ENCODE measurements at places on chromosomes 5 and 9. TPM values are rescaled to one million over a fixed set of nuclear protein-coding genes. Genes with fewer than 3 reads are reported as not detected.
A peak's percentile ranks its signal among the peaks of the same experiment; 100 is the strongest.

MEIKIN gene
- total RNA-seq, result 4.2 TPM

RARS1 gene
- 110 TPM for total RNA-seq

DELE1 gene
- 101 TPM for total RNA-seq

LHX2 gene
- not detected for total RNA-seq

SPEF2 gene
- 5.4 TPM for total RNA-seq

DBH gene
- total RNA-seq, result 0.10 TPM

QRFP gene
- not detected for total RNA-seq

FOXD4L4 gene
- total RNA-seq, result 0.27 TPM

LAMC3 gene
- total RNA-seq, result 4.5 TPM

DRD1 gene
- total RNA-seq, result not detected

IRX4 gene
- total RNA-seq, result not detected

GRCh38 chr5:38297830-38298608 is 39.7 kb downstream of the EGFLAM start:
- DNase-seq, result no peak
- H3K4me3 ChIP-seq, result no peak overlapping the region
- H3K27me3 ChIP-seq, result no peaks in the 10 kb centered on the region

GRCh38 chr5:34043099-34043876 is at the start of gene C1QTNF3:
Gene C1QTNF3, minus strand, starts transcription at chr5:34043213. Its CDS starts 88 bp downstream, at chr5:34043125.
- H3K4me3 ChIP-seq, result no peak within 1 kb of the TSS
- peaks cover 4% of the 10 kb centered on the region for H3K36me3 ChIP-seq
- H3K27me3 ChIP-seq, result no peaks in the 10 kb centered on the region
- H3K4me1 ChIP-seq, result no peaks in the 10 kb centered on the region
- no peak for DNase-seq
- no peak within 1 kb of the TSS for H3K27ac ChIP-seq

GRCh38 chr9:134781591-134782302 is 98.9 kb upstream of the FCN2 start:
- no peak overlapping the region for H3K27ac ChIP-seq
- H3K4me1 ChIP-seq, result no peaks in the 10 kb centered on the region
- no peak overlapping the region for H3K4me3 ChIP-seq
- H3K27me3 ChIP-seq, result no peaks in the 10 kb centered on the region
- H3K36me3 ChIP-seq, result no peaks in the 10 kb centered on the region

DNA sequence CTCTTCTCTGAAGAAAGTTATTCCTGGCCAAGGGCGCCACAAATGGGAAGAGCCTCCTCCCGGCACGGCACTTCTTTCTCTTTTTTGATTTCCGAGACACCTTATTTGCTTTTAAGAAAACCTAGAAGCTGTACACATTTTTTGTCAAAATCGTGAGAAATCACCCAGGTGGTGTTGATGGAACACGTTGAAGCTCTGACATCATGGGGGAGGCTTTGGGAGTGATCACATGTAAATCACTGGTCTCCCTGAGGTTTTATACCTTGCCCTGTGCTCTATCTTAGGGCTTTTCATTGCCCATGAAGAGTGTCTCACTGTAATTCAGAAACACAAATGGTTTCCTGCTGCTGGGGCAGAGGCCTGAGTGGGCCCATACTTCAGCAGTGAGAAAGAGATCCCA is 27.4 kb downstream of the SLC36A1 start:
- H3K4me3 ChIP-seq, result no peak overlapping the region
- H3K27me3 ChIP-seq, result no peaks in the 10 kb centered on the region
- no peak overlapping the region for H3K27ac ChIP-seq
- no peak for DNase-seq
- no peaks in the 10 kb centered on the region for H3K4me1 ChIP-seq

DNA sequence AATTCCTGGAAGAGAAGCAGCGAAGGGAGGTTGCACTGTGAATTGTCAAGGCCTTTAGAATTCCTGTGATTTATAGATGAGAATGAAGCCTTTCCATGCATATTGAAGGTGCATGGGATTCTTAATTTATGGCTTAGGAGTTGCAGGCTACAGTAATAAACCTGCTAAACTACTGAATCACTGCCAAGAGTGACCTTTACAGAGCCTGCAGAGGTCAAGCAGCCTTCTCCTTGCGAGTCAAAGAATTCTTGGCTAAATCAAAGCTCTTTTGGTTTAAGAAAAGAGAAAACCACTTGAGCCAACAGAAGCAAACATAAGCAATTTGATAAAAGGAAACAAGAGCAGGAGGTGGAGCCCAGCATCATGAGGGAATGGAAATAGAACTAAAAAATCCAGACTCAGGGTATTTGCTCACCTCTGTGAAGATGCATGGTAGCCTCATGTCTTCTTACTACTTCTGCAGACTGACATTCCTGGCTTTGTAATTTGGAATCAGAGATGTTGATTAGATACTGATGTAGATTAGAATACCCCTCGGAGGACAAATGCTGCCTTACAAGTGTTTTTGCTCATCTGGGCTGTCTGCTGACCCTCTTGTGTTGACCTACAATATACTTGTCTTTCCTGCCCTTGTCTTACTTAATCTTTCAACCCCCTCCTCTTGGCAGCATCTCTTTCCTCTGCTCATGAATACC is 90.3 kb upstream of the IFNK start:
- H3K36me3 ChIP-seq, result no peaks in the 10 kb centered on the region
- no peak overlapping the region for H3K27ac ChIP-seq
- H3K27me3 ChIP-seq, result no peaks in the 10 kb centered on the region
- H3K4me3 ChIP-seq, result no peak overlapping the region
- DNase-seq, result no peak

GRCh38 chr9:92245005-92245797 is 48.3 kb downstream of the IARS1 start:
- H3K27ac ChIP-seq, result no peak overlapping the region
- no peaks in the 10 kb centered on the region for H3K27me3 ChIP-seq
- H3K4me1 ChIP-seq, result no peaks in the 10 kb centered on the region
- DNase-seq, result no peak

DNA sequence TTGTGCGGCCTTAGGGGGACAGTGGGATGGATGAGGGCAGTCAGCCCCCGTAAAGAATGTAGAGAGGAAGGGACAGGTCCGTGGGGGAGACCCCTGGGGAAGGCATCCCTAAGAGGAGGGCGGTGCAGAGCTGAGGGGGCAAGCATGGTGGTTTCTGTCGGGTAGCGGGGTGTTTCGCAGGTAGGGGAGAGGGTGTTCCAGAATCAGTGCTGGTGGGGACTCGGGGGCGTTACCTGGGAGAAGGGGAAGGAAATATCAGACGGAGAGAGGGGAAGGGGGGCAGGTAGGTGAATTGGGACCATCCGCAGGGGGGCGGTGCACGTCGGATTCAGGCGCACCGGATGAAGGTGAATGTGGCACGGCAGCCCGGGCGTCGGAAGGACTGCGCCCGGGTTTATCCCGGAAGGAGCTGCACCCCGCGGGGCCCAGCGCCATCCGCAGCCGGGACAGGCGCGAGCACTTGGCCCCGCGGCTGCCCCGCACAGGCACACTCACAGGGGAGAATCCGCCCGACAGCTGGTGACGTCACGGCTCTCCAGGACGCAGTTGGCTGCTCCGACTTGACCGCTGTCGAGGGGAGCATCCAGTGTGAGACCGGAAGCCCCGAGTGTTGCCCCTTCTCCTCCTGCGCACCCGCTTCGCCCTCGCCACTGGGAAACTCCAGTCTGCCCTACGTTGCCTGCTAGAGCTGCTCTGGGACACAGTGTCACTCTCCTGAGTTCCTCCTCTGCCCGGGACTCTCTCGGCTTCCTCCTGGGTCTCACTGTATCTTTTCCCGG is 1.3 kb downstream of the CD72 start:
- H3K4me1 ChIP-seq, result peaks cover 27% of the 10 kb centered on the region
- no peaks in the 10 kb centered on the region for H3K27me3 ChIP-seq
- H3K4me3 ChIP-seq, result peak overlapping the region; percentile 84
- peak overlapping the region; percentile 71 for H3K27ac ChIP-seq
- no peaks in the 10 kb centered on the region for H3K36me3 ChIP-seq

DNA sequence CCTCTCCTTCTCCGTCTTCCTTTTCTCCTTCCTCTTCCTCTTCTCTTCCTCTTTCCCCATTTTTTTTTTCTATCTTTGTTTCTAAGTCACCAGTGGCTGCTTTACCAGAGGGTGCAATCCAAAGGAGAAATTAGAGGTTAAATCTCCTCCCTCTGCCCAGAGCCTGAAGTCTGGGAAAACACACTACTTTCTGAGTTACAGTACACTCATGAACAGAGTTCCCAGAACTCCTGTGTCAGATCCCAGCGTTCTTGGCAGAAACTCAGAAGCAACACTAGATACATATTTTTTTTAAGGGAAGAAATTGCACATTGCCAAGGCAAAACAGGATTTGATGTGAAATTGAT is 189.0 kb downstream of the SNCAIP start:
- no peak overlapping the region for H3K27ac ChIP-seq
- H3K36me3 ChIP-seq, result no peaks in the 10 kb centered on the region
- DNase-seq, result no peak
- H3K4me3 ChIP-seq, result no peak overlapping the region
- H3K4me1 ChIP-seq, result no peaks in the 10 kb centered on the region

- H3K4me1 ChIP-seq, result no peaks in the 10 kb centered on the region
- DNase-seq, result no peak
- H3K27me3 ChIP-seq, result no peaks in the 10 kb centered on the region
- no peak overlapping the region for H3K27ac ChIP-seq
- H3K4me3 ChIP-seq, result no peak overlapping the region
These were observed 70.5 kb downstream of the EPB41L4B start for GRCh38 chr9:109250311-109250741.

- H3K4me3 ChIP-seq, result peak overlapping the region; percentile 52
- H3K27me3 ChIP-seq, result no peaks in the 10 kb centered on the region
- H3K36me3 ChIP-seq, result no peaks in the 10 kb centered on the region
- DNase-seq, result peak; percentile 65
- H3K27ac ChIP-seq, result peak overlapping the region; percentile 96
- H3K4me1 ChIP-seq, result peaks cover 87% of the 10 kb centered on the region
These were observed 40.2 kb downstream of the NAIF1 start for GRCh38 chr9:128026773-128027541.

DNA sequence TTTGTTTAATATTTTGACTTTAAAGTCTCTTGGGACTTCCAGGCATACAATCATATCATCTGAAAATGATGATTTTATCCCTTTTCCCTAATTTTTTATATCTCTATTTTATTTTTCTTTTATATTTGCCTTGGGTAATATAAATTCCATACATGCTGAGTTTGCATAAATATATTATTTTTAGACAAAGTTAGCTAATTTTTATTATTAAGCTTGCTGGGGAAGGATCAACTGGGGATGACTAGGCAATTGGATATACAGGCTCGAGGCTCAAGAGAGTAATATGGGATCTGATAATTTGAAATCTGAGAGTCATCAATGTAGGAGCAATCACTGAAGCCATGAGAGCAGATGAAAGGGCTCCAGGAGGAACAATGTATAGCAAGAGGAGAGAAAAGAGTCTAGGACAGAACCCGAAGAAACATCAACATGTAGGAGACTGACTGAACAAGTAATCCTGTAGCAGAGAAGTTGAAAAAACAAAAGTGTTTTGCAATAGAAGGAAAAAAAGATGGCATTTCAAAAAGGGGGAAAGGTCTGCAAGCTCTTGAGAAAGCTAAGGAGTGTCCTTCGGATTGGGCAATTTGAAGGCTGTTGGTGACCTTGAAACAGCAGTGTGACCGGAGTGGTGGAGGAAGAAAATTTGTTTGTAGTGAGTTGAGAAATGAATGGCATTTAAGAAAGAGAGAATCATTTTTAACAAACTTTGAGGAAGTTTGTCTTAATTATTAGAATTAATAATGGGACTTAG is 17.0 kb upstream of the RHOBTB3 start:
- H3K27ac ChIP-seq, result no peak overlapping the region
- no peaks in the 10 kb centered on the region for H3K27me3 ChIP-seq
- no peak for DNase-seq
- H3K4me1 ChIP-seq, result peaks cover 22% of the 10 kb centered on the region
- no peak overlapping the region for H3K4me3 ChIP-seq

DNA sequence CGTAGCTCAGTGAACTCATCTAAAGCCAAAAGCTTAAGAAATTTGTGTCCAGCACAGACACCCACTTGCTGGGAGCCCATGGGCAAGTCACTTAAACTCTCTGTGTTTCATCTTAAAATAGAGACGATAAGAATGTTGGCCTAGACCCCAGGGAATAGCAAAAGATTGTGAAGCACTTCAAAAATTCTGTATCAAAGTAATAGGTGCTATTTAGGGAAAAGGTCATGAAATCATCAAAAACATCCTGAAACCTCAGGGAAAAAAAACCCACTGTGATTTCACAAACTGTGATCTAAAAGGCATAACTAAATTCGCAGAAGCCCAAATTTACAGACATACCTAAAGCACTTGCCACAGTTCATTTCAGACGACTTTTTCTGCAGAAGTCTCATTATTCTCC is 278.3 kb downstream of the NR2F1-AS1 start:
- H3K4me3 ChIP-seq, result no peak overlapping the region
- H3K36me3 ChIP-seq, result no peaks in the 10 kb centered on the region
- H3K27ac ChIP-seq, result no peak overlapping the region

DNA sequence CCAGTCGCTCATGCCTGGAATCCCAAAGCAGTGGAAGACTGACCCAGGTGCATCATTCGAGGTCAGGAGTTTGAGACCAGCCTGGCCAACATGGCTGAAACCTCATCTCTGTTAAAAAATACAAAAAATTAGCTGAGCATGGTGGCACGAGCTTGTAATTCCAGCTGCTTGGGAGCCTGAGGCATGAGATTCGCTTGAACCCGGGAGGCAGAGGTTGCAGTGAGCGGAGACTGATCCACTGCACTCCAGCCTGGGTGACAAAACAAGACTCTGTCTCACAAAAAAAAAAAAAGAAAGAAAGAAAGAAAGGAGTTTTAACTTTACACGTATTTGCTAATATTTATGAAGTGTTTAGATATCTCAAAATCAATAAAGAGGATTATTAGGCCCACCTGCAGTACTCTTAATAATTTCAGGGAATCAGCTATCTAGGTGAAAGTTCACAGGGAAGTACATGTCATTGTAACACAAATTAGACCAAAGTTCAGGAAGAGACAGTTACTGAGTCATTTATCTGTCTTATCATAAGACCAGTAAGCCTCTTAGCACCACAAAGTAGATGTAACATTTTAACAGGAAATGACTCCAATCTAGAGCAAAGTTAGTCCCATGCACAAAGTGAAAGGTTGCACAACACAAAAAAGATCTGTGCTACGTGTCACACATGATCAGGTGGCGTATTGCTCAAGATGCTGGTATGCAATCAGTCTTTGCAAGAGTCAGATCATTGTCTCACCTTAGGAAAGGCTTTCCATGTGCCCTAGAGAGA is 34.1 kb upstream of the PLIN2 start:
- no peaks in the 10 kb centered on the region for H3K27me3 ChIP-seq
- peak; percentile 36 for DNase-seq
- H3K4me3 ChIP-seq, result no peak overlapping the region
- no peaks in the 10 kb centered on the region for H3K36me3 ChIP-seq
- H3K4me1 ChIP-seq, result peaks cover 6% of the 10 kb centered on the region

GRCh38 chr9:78354324-78354973 is 57.5 kb downstream of the PSAT1 start:
- no peaks in the 10 kb centered on the region for H3K4me1 ChIP-seq
- H3K36me3 ChIP-seq, result no peaks in the 10 kb centered on the region
- no peaks in the 10 kb centered on the region for H3K27me3 ChIP-seq
- H3K4me3 ChIP-seq, result no peak overlapping the region

GRCh38 chr5:102099766-102100331 is 196.2 kb downstream of the SLCO4C1 start:
- no peak overlapping the region for H3K27ac ChIP-seq
- no peaks in the 10 kb centered on the region for H3K36me3 ChIP-seq
- no peak overlapping the region for H3K4me3 ChIP-seq
- no peaks in the 10 kb centered on the region for H3K4me1 ChIP-seq
- H3K27me3 ChIP-seq, result no peaks in the 10 kb centered on the region
- DNase-seq, result no peak

- DNase-seq, result no peak
- H3K4me1 ChIP-seq, result no peaks in the 10 kb centered on the region
- no peak overlapping the region for H3K27ac ChIP-seq
- no peaks in the 10 kb centered on the region for H3K36me3 ChIP-seq
- no peaks in the 10 kb centered on the region for H3K27me3 ChIP-seq
These were observed 627.9 kb upstream of the ST8SIA4 start for GRCh38 chr5:101531026-101531425.

All from naive thymus-derived CD4-positive, alpha-beta T cell (primary cell).